CD4-positive, alpha-beta T cell treated with Interleukin-17A for 1 hour (primary cell): ENCODE measurements at places on chromosomes 2 and 18.

- no peak for DNase-seq
These were observed 444.3 kb downstream of the SLC4A3 start for GRCh38 chr2:220071696-220072095.

- DNase-seq, result no peak
These were observed 164.4 kb upstream of the MYCN start for GRCh38 chr2:15775753-15776628.

DNA sequence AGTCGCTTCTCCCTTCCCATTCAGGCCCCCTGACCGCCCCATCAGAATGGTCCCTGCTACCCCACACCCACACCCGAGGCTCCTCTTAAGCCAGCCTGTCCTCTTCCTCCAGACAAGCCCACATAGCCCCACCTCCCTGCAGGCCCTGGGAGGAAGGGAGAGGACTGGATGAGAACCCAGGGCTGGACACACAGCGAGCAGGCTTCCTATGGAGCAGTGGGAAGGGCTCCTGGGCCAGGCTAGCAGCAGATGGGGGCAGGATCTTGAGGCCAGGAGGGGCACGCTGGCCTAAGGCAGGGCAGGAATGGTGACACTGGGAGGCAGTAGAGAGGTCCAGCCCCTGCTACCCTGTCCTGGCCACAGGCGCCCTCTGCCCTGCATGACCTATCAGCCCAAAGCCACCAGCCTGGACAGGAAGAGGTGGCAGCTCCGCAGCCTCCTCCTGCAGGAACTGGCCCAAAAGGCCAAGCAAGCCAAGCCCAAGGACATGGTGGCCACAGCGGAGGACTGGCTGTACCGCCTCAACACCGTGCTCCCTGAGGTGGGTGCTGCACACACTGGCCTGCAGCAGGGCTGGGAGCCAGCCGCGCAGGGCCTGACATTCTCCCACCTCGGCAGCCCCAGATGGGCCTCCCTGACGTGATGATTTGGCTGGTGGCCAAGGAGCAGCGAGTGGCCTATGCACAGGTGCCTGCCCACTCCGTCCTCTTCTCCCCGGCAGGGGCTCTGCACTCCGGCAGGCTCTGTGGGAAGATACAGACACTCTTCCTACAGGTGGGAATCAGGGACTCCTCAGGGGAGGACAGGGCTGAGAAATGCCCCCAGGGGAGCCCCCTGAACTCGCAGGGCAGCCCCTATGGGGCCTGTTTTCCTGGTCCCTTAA, 43.3 kb downstream of the FER1L5 start:
- DNase-seq, result no peak

DNA sequence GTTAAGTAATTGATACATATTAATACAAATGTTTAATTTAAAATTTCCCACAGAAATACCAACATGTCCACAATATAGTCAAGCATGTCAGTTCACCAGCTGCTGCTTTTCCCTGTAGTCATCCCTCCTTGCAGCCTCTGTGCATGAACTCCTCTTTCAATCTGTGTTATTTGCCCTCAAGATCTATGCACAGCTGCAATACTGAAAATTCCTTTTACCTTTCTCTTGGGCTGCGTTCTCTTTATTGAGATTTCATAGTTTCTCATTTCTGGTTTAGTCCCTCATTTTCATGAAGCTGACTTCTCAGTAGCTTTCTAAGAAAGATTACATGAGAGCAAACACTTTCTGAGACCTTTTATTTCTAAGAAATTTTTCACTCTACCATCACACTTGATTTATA, 464.9 kb downstream of the PARD3B start:
- DNase-seq, result no peak

DNA sequence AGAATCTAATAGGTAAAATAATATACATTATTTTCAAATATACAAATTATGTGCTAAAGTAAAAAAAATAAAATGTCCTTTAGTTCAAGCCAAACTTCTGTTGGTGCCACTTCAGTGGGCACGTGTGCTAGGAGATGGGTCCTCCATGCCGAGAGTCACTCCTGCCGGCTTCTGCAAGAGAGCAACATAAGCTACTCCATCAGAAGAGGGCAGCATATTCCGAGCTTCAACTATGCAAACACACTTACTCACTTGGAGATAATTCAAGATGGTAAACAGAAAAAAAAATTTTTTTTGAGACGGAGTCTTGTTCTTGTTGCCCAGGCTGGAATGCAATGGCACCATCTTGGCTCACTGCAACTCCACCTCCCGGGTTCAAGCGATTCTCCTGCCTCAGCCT, 24.4 kb downstream of the CNOT11 start:
- no peak for DNase-seq
